ENCODE measurements at places on chromosomes 11 and 22.

- DNase-seq: no peak
These were observed 91.9 kb upstream of the BID start for GRCh38 chr22:17866127-17866526.

DNA sequence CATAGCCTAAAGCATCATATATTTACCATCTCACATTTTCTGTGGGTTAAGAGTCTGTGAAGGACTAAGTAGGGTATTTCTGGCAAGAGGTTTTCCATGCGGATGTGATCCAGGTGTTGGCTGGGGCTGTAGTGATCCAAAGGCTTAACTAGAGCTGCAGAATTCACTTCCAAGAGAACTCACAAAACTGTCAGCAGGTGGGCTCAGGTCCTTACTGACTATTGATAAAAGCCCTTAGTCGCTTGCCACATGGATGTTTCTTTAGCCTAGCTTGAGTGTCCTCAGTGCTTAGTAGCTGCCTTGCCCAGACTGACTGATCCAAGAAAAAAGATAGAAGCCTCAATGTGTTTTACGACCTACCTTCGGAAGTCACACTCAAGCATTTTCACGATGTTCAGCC is 250.8 kb downstream of the CNTN5 start:
- no peak for DNase-seq

DNA sequence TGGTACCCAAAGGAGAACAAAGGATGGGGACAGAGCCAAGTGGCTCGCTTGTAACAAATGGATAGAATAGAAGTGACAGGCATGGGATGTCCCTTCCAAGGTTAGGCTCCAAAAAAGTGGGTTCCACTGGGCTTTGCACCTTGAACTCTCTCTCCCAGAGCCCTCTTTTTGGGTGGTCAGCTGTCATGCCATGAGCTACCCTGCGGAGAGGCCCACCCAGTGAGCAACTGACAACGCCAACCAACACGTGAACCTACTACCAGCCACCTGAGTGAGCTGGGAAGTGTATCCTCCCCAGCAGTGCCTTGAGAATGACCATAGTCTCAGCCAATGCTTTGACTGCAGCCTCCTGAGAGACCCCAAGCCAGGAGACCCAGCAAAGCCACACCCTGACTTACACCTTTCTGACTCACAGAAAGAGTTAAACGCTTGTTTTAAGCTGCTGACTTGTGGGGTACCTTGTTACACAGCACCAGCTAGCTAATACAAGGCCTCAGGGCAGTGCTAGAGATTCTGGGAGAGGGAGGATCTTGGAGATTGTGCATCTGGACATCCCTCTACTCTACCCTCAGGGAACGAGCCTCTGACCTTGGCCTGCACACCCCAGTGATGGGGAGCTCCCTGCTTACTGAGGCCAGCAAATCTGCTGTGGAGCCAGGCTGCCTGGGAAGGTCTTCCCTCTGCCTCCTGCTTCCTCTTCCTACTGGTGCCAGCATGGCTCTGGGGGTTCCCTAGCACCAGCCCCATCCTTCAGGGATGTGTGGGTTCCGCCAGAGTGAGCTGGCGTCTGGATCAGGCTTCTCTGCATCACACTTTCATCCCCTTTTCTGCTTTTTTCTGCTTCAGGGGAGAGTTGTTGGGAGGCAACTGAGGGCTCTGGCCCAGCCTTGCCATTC is 29.1 kb upstream of the RFPL3 start:
- DNase-seq: no peak

GRCh38 chr11:73519266-73519665 is 78.6 kb downstream of the FAM168A start:
- DNase-seq: no peak

GRCh38 chr11:125380756-125381445 is 115.2 kb downstream of the FEZ1 start:
- DNase-seq: no peak

GRCh38 chr11:80204021-80204420 is 763.2 kb upstream of the TENM4 start:
- DNase-seq: no peak

GRCh38 chr11:122285070-122285988 is 169.3 kb upstream of the BLID start:
- no peak for DNase-seq

GRCh38 chr11:45428541-45429230 is 142.5 kb upstream of the SYT13 start:
- DNase-seq: no peak

DNA sequence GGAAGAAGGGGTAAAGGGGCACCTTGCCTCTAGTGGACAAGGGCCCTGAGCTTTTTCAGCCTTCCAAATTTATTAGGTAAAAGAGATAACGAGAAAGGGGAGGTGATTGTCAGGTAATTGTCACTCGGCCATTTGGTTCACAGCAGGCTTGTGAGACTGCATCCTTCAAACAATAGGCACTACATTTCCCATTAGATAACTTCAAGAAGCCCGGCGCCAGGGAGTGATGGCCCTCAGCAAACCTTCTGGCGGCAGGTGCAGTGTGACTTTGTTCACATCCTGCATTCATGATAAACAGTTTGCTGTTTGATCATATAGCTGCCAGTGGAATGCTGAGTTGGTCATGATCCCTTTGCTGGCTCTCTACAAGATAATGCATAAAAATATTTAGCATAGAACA is 185.1 kb downstream of the CWF19L2 start:
- no peak for DNase-seq

GRCh38 chr11:18624161-18624560 is 10.0 kb downstream of the SPTY2D1 start:
- DNase-seq: no peak

All from activated T-cell treated with anti-CD3 and anti-CD28 coated beads for 1 hour (primary cell).